ENCODE measurements at places on chromosomes 2 and 18.

DNA sequence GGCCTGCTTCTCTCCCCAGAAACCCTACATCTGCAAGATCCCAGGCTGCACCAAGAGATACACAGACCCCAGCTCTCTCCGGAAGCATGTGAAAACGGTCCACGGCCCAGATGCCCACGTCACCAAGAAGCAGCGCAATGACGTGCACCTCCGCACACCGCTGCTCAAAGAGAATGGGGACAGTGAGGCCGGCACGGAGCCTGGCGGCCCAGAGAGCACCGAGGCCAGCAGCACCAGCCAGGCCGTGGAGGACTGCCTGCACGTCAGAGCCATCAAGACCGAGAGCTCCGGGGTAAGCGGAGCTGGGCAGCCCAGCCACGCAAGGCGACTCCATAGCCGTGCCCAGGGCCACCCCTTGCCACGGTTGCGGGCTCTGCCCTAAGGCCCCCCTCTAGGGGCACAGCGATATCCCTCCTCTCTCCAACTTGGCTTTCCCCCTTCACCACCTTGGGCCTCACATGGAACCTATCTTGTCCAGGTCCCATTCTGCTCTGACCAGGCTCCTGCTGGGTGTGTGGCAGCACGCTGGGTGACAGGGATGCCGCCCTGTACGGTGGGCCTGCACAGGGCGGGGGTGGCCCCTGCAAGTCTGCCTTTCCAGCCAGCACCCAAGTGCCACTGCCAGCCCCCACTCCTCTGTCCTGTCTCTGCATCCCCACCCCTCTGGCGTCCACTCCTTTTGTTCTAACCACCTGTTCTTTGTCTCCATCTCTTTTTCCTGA lies 248.9 kb downstream of the GLI2 start:
- no peak for DNase-seq

DNA sequence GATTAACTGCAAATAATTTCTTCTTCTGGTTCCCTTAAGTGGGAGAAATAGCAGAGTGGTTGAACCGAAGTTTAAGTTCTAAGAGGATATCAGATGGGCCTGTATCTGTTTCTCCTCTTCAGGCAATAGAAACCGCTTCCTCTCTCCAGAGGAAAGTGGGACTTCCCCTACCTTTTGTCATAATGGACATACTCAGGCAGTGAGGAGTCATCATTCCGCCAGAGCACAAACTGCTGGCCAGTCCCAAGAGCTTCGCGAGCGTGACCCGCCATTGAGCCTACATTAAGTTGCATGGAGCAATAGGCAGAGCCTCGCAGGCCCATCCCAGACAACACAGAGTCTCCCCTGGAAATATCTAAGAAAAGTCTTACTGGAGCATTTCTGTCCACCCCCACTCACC lies 158.9 kb downstream of the LDLRAD4 start:
- DNase-seq, result no peak

DNA sequence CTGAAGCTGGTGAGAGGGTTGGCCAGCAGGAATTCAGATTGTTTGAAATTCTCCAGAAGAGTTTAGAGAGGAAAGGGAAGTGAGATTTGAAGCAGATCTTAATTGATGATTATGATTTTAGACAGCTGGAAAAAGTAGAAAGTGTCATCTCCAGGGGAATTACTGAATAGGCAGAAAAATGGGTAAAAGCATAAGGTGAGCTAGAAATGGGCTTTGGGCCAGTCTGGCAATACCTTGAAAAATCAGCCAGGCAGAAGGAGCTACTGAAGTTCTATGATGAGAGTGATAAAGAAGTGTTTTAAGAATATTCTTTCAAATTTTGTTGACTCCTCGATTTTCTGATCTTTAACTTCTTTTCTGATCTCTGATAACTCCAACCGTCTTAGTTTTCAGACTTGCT lies 172.9 kb upstream of the CCDC150 start:
- DNase-seq, result no peak

DNA sequence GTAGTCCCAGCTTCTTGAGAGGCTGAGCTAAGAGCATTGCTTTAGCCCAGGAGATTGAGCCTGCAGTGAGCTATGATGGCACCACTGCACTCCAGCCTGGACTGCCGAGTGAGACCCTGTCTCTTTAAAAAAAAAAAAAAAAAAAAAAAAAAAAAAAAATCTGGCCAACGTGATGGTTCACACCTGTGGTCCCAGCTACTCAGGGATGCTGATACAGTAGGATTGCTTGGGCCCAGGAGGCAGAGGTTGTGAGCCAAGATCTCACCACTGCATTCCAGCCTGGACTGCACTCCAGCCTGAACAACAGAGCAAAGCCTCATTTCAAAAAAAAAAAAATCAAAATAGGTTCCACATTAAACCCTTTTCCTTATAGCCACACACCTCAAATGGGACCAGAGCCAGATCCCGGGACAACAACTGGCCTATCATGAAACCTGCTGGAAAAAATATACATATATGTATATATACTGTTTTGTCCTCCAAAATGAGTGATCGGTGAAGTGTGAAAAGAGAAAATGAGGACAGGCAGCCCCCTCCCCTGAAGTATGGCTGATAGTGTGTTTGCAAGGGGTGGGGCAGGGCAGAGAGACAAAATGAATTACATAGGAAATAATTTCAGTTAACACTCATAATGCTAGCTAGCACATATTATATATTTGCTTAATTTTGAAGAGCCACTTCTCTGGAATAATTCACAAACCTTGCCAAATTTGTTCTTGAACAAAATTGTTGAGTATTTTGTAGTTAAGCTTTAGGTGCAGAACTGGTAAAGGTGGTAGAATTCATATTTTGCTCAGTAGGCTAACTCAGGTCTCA lies 22.9 kb downstream of the MAPRE2 start:
- no peak for DNase-seq

DNA sequence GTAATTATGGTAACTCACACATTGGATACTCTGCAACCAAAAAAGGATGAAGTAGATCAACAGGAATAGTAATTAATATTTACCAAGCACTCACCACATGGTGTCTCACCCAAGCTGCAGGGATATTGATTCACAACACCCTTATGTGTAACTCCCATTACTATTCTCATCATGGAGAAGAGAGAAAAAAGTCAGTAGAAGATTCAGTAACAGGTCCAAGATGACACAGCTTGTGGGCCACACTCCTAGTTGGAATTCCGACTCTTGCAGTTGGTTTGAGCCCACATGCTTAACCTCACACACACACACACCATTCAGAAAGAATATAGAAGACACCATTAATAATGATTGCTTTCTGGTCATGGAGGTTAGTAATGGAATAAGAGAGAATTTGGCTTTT lies 1.7 kb upstream of the MLPH start:
- no peak for DNase-seq

DNA sequence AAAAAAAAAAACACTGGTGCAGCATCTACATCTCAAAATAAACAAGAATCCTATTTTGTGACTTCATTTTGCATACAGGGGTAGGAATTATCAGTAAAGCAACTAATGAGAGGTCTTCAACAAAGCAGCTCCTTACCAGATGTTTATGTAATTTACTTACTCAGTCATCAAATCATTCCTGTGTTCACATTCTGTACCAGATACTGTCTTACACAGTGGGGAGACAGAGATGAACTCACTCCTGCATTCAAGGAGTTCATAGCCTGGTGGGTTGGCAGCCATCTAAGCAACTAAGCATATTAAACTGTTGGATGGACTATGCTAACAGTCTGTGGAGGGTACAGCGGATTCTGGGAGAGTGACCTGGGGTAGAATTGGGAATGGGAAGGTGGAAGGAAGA lies 169.0 kb downstream of the OSR1 start:
- DNase-seq, result no peak

DNA sequence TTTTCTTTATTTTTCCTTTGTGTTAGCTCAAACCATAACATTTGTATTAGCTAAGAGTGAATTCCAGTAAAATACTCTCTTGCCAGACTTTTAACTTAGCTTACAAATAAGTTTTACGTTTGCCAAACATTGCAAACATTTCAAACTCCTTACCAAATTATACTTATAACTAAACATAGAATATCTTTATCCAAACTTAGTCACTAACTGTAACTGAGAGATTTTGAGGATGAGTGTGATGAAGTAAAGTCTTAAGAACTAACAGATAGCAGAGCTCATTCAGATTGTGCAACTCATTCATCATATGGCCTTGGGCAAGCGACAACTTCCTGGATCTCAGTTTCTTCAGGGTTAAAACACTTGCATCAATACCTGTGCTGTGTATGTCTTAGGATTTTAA lies 533.7 kb downstream of the TDRD15 start:
- DNase-seq, result no peak

DNA sequence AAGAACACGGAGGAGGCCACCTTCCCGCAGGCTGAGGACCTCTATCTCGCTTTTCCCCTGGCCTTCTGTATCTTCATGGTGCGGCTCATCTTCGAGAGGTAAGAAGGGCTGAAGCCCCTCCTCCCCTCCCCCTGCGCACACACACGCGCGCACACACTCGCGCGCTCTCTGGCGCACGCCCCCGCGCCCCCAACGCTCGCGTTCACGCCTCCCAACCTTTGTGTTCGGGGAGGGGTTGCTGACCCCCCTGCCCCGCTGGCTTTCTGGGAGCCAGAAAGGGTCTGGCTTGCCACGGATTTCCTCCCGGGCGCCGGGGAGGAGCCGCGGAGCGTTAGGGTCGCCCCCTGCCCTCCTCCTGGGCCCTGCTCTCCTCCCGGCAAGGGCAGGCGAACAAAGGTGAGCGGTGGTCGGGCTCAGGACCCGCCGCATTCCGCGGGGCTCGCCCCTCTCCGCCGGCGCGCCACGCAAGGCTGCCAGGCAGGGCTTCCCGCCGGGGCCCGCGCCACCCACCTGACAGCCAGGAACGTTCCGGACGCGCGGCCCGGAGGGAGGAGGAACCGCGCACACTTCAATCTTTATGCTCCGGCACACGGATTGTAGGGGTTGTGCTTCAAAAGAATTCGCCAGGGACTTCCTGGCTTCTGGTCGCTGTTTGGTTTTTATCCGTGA lies 583 bp downstream of the CERS6 start:
- DNase-seq, result peak; percentile 50

DNA sequence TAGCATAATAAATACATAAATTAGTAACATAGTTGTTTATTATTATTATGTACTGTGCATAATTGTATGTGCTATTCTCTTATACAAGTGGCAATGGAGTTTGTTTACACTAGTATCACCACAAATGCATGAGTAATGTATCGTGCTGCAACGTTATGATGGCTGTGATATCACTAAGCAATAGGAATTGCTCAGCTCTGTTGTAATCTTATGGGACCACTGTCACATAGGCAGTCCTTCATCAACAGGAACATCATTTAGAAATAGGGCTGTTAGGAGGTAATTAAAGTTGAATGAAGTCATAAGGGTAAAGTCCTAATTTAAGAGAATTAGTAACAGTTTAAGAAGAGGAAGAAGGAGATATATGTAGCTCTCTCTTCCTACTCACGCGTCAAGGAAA lies 33.8 kb downstream of the TEX51 start:
- no peak for DNase-seq

GRCh38 chr2:105110295-105110829 lies 72.5 kb downstream of the MRPS9 start:
- DNase-seq, result no peak

DNA sequence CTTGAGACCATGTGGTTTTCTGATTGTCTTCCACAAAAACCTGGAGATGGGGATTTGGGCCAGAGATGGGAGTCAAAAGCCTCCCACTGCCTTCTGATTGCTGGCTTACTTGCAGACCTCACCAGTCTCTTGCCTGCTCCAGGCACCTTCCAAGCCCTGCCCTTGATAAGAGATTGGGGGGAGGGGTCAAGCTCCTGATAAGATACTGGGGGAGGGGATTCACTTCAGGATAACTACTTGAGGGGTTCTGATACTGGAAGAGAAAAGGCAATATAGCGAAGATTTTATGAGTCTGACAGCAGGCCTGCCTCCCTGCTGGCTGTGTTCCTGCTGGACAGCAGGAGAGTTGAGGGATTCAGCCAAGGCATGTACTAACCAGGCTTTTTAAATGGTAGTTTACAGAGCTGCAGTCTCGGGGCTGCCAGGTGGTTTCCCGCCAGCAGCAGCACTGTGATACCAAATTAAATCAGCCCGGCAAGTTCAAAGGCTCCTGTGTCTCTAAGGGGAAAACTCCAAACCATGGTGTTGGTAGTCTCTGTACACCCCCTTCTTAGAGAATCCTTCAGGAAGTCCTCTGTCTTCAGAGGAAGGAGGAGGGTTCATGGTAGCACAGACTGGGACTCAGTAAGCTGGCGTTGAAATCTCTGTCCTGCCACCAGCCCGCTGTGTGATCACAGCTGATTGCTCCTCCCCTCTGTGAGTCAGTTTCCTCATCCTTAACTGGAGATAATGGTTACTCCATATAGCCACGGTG lies 58.3 kb downstream of the FBXO36 start:
- no peak for DNase-seq

DNA sequence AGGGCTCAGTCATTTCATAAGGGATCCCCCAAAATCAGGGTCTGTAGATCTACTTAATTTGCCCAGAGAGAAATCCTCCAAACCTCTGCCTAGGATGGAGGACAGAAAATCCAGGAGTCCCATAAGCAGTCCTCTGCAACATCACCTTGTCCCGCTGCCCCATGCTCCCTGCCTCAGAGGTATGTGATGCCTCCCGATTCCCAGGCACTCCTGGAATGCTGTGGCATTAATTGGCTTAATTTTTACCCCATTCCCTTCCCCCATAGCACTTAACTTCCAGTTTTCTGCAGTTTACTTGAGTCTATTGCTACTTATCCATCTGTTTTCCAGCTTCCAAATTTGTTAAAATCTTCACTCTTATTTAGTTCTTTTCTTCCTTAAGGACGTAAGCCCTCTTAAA lies 91.6 kb upstream of the TSPYL6 start:
- no peak for DNase-seq

GRCh38 chr2:9108210-9108967 lies 98.2 kb upstream of the ASAP2 start:
- DNase-seq, result no peak

DNA sequence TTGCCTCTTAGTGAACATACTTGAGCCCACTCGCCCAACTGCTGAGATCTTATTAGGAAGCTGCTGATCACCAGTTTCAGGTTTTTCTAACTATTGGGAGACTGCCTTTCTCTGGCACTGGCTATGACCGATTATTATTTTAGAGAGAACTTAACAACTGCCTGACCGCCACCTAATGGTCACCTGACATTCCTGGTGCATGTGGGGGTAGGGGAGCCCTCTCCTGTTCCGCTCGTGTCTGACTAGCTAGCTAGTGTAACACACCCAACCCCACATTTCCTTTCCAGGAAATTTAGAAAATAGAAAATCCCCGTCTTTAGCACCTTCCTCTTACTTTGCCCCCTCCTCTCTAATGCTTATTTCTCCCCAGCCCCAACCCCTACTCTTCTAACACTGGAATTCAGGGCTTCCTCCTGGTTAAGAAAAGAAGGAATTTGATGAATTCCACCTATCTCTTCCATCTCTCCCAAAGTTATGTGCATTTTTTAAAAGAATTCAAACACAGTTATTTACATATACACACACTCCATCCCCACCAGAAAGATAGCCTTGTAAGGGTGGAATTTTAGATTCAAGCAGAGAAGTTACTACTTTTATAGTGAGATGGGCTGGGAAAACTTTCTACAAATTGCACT lies 19.4 kb upstream of the DNER start:
- DNase-seq, result no peak

GRCh38 chr2:26526105-26526504 lies 48.2 kb upstream of the OTOF start:
- no peak for DNase-seq

All from NCI-H1092 (cell line).